CD4-positive, alpha-beta T cell treated with Interleukin-4 for 4 hours (primary cell): ENCODE measurements at places on chromosomes 6 and 20.

GRCh38 chr6:31836474-31837368 is 9.2 kb downstream of the HSPA1B start:
- DNase-seq: no peak

GRCh38 chr6:56657354-56657753 is 14.7 kb upstream of the DST start:
- no peak for DNase-seq

DNA sequence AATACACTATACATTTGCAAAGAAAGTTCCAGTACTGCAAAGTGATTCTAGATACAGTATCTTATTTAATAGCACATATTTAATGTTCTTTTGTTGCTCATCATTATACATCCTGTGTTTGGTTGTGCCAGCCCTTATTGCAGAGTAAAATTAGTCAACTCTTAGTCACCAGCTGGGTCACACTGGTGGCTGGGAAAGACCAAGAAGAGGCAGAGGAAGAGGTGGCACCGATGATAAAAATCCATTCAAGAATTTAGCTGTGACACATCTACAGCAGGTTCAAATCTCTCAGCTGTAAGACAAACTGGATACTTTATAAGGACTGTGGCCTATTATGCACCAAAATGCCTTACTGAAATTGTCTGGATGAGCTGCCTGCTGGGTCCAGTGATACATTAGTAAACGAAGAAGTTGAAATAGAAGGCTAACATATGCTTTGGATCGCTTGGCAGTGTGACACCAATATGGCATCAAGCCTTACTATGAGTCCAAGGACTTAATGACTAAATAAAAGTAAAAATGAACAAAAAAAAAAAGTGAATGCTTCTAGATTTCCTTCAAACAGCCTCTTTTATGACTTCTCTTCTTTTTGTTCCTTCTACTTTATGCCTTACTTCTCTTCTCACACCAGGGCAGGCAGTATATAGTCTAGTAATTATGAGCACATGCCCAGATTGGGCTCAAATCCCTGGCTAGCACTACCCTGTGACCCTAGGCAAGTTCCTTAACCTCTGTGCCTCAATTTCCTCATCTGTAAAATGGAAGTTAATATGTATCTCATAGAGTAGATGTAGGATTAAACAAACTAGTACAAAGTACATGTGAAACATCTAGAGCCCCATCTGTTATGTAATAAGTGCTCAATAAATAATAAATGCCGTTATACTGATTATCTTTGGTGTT is 29.4 kb upstream of the RNF8 start:
- peak; percentile 20 for DNase-seq

DNA sequence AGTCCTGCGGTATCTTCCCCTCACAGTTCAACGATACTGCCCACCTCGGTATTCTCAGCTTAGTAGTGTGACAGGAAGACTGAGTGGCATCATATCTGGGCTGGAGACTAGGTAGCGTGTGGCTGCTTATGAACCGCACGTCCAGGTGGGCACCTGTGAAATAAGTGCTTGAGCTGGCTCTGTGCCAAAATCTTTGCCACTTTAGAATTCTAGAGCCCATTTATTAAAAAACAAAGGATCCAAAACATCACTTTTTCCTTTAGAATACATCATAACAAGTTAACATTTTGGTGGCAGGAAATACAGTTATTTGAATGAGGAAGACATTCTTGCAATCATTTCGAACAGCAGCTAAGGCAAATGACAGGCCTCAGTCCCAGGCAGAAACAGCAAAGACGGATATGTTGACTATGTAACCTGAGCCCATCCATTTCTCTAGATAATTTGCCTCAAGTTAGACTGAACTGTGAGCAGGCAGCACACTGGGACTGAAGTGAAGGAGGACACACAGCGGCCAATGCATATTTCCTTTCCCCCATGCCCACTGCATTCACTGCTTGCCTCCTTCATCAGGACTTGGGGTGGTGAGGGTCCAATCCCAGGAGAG is 136.6 kb downstream of the GMDS start:
- DNase-seq: no peak

DNA sequence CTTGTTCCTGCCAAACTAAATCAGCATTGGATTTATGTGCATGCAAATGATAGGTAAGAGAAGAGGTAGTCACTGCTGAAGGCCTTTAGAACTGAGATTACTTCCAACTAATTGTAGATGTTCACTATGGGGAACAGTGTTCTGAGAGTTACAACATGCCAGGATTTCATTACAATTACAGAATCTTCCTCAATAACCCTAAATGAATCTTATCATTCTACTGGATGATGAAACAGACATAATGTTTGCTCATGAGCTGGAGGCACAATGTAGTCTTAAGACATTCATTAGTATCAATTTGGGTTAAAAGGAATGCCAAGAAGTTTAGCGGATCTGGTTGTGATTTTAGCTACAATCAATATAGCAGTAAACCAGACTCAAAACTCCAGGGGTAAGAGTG is 248.9 kb upstream of the THEMIS start:
- DNase-seq: no peak

- no peak for DNase-seq
These were observed 28.5 kb upstream of the MPC1 start for GRCh38 chr6:166411271-166411670.

DNA sequence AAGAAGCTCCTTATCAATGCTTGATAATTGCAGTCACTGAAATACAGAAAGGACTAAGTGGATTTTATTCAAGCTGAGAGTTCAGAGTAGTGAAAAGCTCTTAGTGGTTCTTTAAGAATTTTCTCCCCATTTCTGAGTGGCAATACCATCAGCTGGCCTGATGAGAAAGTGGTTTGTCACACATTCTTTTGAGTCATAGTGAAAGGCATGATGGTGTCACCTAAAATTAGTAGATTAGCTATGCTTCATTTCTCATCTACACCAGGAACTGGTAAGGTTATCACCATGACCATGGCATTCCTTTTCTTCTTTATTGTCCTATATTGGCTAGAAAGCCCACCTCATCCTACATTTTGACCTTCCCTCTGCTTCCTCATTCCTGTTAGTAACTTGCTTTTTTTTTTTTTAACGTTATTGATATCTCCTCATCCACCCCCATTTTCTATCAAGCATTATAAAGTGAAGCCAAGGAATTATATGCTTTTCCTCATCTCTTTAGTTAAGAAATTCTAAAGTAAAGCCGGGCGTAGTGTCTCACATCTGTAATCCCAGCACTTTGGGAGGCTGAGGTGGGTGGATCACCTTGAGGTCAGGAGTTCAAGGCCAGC is 67.4 kb upstream of the LOC128125822 start:
- no peak for DNase-seq

DNA sequence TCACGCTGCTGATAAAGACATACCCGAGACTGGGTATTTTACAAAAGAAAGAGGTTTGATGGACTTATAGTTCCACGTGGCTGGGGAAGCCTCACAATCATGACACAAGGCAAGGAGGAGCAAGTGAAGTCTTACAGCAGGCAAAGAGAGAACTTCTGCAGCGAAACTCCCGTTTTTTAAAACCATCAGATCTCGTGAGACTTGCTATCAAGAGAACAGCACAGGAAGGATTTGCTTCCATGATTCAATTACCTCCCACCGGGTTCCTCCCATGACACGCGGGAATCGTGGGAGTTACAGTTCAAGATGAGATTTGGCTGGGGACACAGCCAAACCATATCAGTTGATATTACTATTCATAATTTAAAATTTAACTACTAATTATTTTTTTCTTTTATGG is 157.3 kb upstream of the ATXN1 start:
- no peak for DNase-seq

DNA sequence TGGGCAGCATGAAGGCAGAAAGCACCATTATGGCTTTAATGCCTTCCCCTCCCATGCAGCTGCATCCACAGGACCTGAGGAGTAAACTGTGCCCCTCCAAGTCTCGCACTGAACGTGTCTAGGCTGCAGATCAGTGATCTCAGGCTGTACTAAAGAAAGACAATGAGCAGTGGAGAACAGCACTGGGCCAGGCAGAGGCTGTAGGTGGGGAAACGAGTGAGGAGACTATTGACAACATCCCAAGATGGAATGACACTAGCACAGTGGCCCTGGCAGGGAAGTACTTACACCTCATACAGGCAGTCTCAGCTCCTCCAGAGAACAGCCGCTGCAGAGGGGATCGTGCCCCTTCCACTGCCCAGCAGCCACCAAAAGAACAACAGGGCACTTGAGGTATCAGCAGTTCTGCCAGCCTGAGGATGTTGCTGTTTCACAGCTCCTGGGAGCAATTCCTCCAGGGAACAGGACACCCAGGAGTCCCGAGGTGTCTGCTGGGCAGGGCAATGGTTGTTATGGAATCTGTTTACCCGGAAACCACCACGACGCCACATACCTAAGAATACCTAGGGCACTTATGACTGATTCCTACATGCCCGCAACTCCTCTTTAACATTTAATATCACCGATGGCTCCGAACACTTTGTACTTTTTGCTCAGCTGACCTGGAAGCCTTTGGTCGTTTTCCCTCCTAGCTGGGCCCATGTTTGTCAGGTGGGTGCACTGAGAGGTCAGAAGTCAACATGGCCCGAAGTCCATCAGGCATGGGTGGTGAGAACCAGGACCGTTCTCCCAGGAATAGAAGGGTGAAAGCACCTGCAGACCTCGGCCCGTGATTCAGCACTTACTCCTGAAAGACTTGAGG is 79.1 kb downstream of the SLC22A23 start:
- peak; percentile 18 for DNase-seq

DNA sequence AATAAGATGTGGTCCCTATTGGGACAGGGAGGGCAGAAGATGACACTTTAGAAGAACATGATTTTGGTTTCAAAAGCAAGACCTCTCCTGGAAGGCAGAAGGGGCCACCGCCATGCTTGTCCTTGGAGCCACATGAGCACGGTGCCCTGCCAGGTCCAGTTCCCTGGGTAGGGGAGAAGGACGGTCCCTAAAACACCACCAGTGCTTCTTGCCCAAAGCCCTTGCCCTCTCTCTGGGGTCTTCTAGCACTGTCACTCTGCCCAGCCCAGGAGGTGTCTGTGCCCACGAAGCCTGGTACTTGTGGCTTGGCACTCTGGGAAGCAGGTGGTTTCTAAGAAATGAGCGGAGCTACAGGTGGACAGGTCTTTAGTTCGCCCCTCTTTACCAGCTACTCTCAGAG is 46.0 kb downstream of the PLCG1 start:
- no peak for DNase-seq

- no peak for DNase-seq
These were observed 71.0 kb upstream of the FOXP4 start for GRCh38 chr6:41475164-41475563.

DNA sequence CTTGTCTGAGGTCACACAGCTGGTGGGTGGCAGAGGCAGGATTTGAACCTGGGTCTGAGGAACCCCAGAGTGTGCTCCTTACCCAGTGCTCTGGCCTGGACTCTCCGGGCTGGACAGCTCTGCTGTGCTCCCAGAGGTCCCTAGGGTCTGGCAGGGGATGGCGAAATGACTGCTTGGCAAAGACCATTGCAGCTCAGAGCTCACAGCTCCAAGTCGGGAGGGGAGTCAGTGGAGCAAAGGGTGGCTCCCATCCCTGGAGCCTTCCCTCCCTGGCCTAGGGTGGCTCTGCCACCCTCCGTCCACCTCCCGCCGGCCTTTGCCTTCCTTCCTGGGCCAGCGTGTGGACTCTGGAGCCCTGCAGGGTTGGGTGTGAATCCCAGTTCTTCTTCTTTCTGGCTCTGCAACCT is 17.5 kb downstream of the CEBPB start:
- no peak for DNase-seq

- DNase-seq: peak; percentile 18
These were observed 109.0 kb downstream of the PSMB1 start for GRCh38 chr6:170444056-170444591.

DNA sequence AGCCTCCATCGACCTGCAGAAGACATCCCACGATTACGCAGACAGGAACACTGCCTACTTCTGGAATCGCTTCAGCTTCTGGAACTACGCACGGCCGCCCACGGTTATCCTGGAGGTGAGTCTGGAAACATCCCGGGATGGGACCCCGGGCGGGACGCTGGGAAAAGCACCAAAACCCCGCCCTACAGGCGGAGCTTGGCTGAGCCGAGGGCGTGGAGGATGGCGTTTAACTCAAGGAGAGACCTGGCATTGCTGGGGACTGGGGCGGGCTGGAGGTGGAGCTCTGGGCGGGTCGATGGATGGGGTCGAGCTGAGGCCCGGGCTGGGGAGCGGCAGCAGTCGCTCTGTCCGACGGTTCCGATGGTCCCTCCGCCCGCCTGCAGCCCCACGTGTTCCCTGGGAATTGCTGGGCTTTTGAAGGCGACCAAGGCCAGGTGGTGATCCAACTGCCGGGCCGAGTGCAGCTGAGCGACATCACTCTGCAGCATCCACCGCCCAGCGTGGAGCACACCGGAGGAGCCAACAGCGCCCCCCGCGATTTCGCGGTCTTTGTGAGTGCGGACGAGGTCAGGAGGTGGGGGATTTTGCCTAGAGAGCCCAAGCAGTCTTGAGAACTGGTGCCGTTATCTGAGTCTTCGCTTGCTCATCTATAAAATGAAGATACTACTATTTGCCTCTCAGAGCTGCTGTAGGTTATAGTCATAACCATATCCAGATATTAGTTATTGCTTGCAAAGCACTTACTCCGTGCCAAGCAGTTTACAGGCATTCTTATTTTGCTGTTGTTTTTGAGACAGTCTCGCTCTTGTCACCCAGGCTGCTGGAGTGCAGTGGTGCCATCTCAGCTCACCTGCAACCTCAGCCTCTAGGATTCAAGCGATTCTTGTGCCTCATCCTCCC is 3.8 kb downstream of the SPAG4 start:
- DNase-seq: peak; percentile 71

DNA sequence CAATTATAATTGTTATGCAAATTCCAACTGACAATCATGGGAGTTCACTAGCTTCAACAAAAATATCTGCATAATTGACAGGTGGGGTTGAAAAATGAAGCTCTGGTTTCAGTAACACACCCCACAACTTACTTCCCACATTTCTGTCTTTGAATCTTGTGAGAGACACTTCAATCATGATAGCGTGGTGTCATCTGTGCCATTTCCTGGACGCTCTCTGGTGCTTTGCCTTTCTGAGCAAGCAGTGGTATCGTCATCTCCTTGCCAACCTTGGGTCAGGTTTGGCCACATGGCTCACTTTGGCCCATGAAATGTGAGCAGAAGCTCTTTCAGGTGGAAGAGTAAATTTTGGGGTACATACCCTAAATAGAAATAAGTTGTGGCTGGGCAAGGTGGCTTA is 10.2 kb downstream of the BMP7 start:
- no peak for DNase-seq

GRCh38 chr6:32953775-32954174 is 878 bp upstream of the HLA-DMA start:
- DNase-seq: no peak

- DNase-seq: peak; percentile 12
These were observed 193.0 kb downstream of the ZFAND3 start for GRCh38 chr6:38012573-38012972.

GRCh38 chr6:82525775-82526495 is 162.3 kb downstream of the TPBG start:
- no peak for DNase-seq
